ENCODE measurements at places on chromosomes 5 and 9.

DNA sequence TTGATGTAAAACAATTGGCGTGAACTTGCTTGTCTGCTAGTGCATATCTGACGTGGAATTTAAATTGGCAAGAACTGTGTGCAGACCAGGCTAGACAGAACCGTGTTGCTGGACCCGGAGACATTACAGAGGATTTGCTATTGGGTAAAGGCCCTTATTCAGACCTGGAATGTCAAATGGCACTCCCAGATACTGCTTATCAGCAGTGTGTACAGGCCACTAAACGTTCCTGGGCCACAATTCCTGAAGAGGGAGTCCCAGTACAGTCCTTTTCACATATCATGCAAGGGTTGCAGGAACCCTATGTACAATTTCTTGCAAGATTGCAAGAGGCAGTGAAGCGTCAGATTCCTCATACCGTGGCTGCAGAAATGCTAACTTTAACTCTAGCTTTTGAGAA is 13.5 kb upstream of the MCCC2 start:
- DNase-seq: no peak

DNA sequence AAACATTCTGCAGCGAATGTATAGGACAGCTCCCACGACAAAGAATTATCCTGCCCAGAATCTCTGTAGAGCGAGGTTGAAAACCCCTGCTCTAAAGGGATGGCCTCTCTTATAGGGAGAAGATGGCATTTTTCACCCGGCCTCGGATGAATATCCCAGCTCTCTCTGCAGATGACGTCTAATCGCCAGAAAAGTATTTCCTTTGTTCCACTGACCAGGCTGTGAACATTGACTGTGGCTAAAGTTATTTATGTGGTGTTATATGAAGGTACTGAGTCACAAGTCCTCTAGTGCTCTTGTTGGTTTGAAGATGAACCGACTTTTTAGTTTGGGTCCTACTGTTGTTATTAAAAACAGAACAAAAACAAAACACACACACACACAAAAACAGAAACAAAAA is 17.4 kb upstream of the RARS1 start:
- DNase-seq: peak; percentile 71

DNA sequence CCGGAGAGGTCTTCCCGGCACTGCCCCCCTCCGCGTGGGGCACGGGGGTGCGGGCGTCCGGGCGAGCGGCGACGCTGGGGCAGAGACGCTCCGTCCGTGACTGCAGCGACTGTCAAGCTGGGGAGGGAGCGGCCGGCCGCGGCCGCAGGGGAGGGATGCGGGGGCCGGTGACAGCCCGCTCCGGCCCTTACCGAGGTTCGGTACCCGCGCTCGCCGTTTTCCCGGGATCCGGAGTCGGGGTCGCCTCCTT is 400 bp downstream of the KDM4C start:
- DNase-seq: no peak

DNA sequence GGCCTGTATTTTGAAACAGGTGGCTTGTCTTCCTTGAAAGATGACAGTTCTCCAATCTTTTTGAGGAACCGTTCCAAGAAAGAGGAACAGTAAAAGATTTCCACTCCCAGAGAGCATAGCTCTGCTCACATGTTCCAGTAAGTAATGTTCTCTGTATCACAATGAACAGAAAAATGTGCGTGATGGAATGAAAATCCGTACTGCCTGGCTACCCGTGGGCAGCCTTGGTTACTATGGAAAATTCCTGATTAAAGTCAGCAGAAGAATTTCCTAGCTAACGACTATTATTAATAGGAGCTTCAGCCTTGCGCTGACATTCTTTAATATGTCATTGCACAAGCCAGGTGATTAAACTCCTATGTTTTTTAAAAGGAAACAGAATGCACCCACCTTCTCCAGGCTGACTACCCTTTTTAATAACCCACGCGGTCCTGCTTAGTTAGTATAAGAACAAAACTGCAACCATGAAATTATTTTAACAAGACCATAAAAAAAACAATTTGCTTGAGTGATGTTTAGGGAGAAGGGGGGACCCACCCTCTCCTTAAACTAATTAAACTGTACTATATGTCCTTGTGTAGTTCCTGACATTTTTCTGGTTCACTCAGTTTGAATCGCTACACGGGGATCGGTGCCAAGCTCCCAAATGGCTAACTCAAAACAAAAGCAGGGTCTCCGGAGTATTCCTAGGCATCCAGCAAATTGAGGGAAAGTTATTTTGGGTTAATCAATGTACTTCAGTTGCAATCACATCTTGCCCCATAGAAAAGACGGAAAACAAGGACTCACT is 54.8 kb upstream of the CPEB4 start:
- DNase-seq: no peak

DNA sequence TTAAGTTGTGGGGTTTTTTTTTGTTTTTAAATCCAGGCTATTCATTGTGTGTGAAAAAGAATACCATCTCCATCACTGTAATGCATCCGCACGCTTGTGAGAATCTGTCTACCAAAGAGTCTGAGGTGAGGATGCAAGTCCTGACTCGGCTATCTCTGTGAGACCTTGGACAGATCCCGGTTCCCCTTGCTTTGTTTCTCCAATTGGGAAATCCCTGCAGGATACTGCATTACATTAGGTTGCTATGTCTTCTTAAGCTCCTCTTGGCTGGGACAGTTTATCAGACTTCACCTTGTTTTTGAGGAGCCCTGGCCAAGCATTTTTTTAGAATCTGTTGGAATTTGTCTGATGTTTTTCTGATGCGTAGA is 46.8 kb downstream of the GALNT10 start:
- no peak for DNase-seq

DNA sequence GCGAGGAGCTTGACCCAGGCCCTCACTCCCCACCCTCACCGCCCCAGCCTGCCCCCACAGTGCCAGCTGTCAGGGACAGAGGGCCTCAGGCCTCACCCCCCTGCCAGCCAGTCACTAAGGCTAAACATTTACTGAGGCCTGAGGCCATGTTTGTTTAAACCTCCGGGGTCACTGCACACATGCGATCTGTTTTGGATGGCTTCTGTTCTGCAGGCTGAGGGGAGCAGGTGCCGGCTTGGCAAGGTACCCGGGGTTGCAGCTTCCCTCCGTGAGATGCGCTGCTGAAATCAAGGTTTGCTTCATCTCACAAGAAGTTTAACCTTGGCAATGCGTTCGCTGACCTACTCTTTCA is 103.3 kb upstream of the BOD1 start:
- no peak for DNase-seq

- DNase-seq: no peak
Observed at GRCh38 chr9:38380872-38381534, 11.5 kb upstream of the ALDH1B1 start.

DNA sequence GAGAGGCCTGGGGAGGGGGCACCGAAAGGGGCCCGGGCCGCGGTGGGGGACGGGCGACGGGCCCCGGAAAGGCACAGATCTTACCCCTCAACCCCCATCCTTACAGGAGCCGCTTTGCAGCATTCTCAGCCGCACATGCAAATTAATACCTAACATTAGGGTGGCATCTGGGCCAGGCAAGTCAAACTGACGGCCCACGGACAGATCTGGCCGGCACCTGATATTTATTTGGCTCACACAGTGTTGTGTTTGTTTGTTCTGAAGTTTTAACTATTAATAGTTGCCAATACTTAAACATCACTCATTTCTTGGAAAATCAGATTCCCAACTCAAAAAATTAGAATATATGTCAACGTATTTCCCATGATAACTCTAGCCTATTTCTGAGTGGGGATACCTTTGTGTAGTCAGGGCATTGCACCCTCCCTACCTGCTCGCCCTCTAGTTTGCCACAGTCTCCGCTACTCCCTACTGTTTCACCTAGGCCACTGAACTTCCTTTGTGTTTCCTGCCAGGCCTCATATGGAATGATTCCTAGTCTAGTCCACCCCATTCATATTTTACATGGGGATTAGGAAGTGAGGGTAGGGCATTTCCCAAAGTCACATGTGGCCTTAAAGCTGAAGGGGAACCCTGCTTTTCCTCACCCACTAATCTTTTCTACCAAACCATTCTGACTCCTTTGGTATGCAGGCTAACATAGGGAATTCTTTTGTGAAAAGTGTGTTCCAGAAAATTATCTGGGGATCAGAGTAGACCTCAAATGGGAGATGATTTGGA is 71.9 kb upstream of the LARP1 start:
- DNase-seq: no peak

- DNase-seq: no peak
Observed at GRCh38 chr5:124056991-124057723, 545.2 kb downstream of the CSNK1G3 start.

- DNase-seq: no peak
Observed at GRCh38 chr5:169767938-169768337, 130.9 kb downstream of the DOCK2 start.

DNA sequence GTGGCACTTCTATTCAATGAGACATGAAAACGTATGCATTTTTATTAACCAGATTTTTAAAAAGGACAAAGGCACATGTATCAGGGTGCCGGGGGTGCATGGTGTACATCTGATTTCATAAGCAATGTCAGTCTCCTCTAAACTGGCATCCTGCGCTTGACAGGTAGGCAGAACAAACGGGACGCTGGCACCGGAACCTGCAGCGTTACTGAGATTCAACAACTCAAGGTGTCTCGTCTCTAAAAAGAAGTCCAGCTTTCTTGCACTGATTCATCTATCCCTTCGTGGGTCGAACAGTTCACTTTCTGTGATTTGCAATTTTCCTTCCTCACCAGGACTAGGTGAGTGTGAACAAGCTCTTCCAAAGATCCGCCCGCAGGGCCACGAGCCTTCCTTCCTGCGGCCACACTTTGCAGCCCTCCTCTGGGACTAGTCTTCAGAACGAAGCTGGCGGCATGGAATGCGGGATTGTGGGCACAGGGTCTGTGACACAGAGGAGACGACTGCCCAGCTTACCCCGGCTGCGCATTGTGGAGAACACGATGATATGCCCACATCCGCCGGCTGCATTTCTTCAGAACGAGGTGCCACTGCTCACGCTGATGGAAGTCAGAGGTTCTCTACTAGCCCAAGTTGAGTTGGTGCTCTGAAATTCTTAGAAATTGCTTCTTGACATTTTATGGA is 7.2 kb downstream of the SLC6A3 start:
- no peak for DNase-seq

DNA sequence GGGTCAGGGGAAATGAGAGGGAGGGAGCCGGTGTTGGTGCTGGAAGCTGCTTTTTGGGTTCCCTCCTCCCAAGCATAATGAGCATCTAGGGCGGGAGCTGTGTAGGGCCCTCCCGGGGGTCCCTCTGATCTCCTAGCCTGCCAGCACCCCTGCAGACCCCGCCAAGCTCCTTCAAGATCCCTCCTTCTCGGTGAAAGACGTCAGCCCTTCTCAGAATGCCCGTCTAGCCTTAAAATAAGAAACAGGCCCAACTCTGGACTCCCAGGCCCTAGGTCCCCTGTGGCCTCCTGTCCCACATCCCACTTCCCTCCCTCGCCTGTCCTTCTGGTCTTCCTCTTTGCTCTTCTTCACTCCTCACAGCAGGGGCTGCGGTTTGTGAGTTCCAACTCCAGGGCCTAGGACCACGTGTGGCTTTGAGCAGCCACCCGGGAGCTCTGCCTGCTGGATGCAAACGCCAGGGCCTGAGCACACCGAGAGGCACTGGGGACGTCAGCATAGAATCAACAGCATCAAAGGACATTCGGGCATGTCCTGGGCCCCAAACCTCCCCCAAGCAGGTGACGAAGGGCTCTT is 8.8 kb upstream of the SCGB3A1 start:
- DNase-seq: no peak

GRCh38 chr5:149656576-149657182 is 73.4 kb upstream of the PPARGC1B start:
- peak; percentile 43 for DNase-seq

DNA sequence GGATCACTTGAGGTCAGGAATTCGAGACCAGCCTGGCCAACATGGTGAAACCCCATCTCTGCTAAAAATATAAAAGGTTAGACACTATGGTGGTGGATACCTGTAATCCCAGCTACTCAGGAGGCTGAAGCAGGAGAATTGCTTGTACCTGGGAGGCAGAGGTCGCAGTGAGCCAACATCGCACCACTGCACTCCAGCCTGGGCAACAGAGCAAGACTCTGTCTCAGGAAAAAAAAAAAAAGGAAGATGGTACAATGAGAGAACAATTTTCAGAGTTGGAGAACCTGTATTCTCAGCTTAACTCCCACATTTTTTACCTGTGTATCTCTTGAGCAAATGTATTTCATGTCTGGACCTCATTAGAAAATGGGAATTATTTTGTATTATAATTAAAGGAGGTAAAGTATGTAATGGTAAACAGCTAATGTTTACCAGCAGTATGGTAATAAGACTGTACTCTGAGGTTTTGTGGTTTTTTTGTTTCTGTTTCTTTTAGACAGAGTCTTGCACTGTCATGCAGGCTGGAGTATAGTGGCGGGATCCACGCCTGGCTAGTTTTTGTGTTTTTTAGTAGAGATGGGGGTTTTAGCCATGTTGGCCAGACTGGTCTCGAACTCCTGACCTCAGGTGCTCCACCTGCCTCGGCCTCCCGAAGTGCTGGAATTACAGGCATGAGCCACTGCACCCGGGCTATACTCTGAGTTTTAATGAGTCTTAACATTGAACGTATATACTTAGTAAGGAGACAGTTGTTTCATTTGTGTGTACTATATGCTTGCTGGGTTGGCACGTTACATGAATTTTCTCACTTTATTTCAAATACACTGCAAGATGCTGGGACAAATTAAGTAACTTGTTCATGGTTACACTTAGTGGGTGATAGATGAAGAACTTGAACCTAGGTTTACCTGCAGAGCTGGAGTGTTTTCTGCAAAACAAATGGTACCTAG is 16.2 kb downstream of the UHRF2 start:
- no peak for DNase-seq

GRCh38 chr5:142547445-142548380 is 138.2 kb downstream of the FGF1 start:
- no peak for DNase-seq

DNA sequence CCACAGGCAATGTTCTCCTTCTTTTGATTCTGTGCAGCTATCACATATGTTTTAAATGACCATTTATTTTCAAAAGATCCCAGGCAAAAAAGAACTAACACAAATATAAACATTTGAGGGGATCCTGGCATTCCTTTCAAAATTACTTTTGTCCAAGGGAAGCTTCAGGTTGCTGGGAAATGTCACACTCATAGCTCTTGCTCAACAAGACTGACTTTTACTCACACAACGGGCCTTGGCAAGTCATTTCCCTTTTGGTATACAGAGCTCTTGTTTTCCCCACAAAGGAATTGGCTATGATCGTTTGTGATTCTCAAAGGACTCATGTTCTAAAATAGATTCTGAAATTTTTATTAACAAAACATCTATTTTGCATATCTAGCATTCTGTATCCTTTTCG is 4.5 kb upstream of the PALM2AKAP2 start:
- no peak for DNase-seq

DNA sequence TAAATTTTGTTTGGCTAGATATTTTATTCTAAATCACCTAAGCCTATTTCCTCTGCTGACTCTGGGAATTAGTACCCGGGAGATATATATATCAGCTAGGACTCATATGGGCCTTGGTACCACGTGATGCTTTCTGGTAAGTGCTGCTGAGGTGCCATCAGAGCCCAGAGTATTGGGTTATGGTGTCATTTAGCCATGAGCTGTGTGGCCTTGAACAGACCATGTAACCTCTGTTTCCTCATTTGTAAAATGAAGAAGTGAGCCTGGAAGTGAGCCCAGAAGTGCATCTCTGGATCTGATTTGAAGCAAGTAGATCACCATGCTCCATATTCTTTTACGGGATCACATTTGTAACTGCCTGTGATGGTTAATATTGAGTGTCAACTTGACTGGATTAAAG is 126.1 kb downstream of the GPBP1 start:
- DNase-seq: no peak

Measured in HT1080 (cell line).